Mucosa of descending colon (tissue), 3 donors: ENCODE measurements at places on chromosomes 1 and 21. TPM values are rescaled to one million over a fixed set of nuclear protein-coding genes. Genes with fewer than 3 reads are reported as not detected.

- no peak for DNase-seq
Observed at GRCh38 chr1:204429746-204430145, 18.1 kb upstream of the PPP1R15B start.

GRCh38 chr1:2127187-2128145 is 67.1 kb downstream of the FAAP20 start:
- DNase-seq, result peak; percentile 28

DNA sequence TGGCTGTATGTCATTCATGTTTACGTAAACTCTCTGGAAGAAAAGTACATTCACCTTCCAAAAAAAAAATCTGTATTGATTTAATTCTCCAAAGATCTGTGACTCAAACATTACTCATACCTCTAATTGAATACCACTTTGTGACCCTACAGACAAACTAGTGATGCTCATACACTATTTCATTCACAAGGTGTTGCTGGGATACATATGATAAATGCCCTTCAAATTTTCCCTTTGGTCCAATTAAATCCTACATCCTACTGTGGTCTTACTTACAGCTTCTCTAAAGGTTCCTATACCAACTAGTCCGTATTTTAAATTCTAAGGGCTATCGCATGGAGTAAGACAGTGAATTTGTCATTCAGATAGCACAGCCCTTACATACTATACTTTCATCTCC is 26.8 kb upstream of the CADM3 start:
- DNase-seq, result no peak

- DNase-seq, result no peak
Observed at GRCh38 chr1:61078618-61079295, 3.6 kb upstream of the NFIA start.

DNA sequence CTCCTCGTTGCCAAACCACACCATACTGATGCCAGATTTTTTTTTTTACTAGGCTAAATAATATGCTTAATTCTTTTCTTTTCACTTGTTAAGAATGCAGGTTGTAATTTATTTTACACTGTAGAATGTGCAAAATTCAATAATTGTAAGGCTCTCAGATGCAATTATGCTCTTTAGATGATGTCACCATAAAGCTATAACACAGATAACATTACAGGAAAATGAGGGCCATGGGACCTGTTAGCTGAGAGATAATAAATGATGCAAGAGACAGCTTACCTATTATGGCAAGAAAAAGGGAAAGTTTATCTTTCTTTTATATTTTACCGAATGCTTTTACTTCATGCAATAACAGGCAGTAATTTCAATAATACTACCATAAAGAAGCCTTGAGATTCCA is 35.4 kb downstream of the CHRM3 start:
- DNase-seq, result no peak

GRCh38 chr1:74317663-74318062 is 82.5 kb downstream of the TNNI3K start:
- DNase-seq, result no peak

DNA sequence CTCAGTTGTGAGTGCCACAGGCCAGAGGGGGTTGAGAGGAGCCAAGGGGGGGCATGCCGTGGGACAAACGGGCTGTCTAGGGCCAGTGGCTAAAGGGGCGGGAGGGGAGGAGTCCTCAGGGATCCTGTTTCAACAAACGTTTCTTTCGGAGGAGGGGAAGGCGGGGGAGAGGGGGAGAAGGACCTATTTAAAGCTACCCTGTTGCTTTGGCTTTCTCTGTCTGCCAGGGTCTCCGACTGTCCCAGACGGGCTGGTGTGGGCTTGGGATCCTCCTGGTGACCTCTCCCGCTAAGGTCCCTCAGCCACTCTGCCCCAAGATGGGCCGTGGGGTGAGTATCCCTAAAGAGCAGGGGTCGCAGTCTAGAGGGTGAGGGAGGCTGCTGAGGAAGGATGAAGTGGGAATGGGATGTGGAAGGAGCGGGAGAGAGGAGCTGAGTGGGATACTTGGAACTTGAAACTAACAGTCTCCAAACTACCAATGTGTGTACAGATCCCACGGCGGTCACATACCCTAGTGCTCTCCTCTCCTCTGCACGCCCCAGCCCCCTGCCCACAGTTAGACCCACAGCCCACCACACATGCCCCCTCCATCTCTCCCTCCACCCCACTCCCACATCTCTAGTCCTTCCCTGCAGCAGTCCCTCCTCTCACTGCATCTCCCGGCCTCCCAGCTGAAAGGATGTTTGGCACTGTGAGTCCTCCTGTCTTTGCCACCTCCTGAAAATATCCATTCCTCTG is at the start of gene ATP1A2:
ATP1A2 (plus strand) TSS at position 215 of the 738 bp plus-strand sequence; CDS start at position 318, 103 bp downstream.
- DNase-seq, result no peak

GRCh38 chr1:36707221-36707620 is 224.5 kb upstream of the CSF3R start:
- no peak for DNase-seq

GRCh38 chr1:32246888-32247273 is at the start of gene FAM167B:
Gene FAM167B (plus strand): TSS chr1:32247222. CDS start chr1:32247422, 200 bp downstream.
- DNase-seq, result no peak

- DNase-seq, result no peak
Observed at GRCh38 chr1:207364614-207365013, 43.1 kb downstream of the CD55 start.

GRCh38 chr21:45334134-45334533 is 46.4 kb upstream of the POFUT2 start:
- DNase-seq, result no peak

DNA sequence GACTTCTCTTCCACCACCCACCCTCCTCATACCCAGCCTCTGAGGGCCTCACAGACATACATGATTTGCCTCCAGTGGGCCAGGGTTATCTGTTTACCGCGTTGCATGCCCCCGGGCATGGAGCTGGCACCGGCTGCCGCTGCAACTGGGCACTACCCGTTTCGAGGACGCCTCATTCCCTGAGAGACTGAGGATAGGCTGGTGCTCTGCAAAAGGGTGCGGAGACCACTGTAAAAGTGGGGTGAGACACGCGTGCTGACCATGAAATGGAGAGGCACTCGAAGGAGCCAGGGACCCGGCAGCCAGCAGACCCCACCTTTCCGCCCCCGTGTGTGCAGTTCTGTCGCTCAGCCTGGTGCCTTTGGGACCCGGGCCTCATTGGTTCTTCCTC is 20.6 kb downstream of the TP73 start:
- peak; percentile 48 for DNase-seq

DNA sequence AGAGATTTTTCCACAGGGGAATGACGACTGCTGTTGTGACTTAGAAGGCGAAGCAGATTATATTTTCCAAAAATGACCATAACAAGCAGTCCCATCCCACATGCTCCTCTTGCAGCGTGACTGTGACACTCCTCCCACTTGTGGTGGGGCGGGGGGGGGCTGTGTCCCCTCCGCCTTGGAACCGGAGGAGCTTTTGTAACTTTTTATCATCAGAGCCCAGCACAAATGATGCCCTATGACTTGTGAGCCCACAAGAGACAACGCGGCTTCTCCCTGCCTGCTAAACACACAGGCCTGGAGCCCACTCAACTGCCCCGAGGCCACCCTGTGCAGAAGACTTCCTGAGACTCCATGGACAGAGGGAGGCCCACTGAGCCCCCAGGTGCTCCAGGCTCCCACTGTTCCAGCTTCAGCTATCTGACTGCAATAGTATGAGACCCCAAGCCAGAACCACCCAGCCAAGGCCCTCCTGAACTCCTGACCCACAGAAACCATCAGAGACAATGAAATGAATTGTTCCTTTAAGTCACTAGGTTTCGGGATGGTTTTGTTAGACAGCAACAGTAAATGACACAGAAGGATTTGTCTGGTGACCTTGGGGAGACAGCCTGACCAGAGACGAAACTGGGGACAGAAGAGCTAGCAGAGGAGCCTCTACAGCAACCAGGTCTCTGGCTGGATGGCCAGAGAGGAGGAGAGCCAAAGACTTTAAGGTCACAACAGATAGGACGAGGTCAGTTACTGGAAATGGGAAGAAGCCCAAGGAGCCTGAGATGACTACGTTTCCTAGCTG is 58.8 kb downstream of the CAPZB start:
- no peak for DNase-seq

DNA sequence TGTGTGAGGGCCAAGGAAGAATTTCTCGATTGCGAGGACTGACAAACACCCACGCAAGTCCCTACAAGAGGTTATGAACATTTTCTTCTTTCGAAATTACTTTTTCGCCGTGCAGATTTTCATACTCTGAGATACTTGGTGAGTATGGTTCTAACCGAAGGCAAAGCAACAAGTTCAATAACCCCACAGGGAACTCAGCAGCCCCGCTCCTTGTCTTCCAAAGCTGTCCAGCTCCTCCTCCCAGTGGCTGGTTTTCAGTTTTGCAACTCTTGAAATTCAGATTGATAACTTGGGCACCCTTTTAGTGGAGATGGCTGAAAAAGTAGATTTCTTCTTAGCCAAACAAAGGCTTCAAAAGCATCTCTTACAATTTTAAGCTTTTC is 154.4 kb downstream of the SETD4 start:
- DNase-seq, result no peak

GRCh38 chr1:36693161-36693525 is 210.4 kb upstream of the CSF3R start:
- no peak for DNase-seq

DNA sequence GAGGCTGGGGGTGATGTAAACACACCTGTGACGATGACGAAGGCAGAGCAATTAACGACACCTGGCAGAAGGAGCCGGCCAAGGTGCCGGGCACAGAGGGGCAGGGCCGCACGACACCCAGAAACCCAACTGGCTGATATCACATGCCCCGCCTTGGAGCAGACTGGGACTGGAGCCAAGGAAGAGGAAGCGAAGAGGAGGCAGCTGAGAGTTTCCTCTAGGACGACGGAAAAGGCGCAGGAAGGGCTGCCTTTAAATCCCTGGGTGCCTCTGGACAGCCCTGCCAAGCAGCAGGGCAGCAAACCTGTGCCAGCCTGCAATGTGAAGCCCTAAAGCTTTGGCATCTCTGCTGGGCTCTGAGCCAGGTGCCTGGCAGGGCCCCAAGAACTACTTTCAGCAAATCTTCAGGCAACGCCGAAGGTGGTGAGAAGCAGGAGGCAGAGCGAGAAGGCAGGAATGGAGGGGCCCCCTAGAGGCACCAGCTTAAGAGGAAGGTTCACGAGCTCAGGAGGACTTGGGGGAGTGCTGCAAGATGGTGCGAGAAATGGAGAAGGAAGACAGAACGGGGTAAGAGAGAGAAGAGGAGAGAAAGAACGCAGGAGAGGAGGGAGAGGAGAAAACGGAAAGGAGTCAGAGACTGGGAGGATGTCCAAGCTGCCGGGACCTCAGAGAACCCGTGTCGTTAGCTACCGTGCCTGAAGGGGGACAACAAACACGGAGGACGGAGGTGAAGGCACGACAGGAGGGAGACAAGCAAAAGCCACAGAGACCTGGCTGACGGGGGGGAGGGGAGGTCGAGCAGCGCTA is 25.3 kb upstream of the PEF1 start:
- peak; percentile 95 for DNase-seq

GRCh38 chr1:76690766-76691165 is 176.5 kb upstream of the ST6GALNAC5 start:
- DNase-seq, result no peak

GRCh38 chr21:21631961-21632360 is 633.8 kb downstream of the NCAM2 start:
- DNase-seq, result no peak

DNA sequence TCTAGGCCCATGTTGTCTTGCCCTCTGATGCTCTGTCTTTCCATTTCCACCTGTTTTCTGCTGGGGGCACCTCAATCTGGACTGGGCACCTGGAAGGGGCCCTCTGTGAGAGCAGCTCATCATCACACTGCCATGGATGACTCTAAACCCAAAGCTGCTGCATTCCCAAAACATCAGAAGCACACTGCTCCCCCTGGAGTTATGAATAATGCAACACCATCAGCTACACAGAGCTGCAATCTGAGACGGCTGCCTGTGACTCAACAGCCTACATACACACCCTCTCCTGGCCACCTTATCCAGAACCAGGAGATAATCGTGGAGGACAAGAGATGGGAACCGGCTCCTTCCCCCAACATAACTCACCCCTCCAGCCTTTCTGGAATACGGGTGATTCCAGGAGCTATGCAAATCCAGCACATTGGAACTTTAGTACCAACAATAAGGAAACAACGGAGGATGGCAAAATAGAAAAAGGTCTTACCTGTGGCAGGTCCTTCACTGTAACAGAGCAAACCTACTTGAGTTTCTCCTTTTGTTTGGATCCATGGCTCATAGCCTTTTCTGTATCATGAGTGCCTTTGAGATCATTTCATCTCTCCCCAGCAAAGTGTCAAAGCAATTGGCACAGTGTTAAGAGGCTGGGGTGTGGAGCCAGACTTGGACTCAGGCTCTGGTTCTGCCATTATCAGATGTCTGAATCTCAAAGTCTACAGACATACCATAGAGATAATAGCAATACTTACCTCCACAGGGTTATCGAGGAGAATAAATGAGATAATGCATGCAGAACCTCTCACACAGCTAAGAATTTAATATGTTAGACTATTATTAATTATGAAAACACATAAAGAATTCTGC is 29.3 kb downstream of the AK2 start:
- DNase-seq, result no peak

Gene FAM177B
- total RNA-seq, result 9.7 TPM

Gene WNT2B
- 7.1 TPM for total RNA-seq

Gene OXCT2
- total RNA-seq, result 2.2 TPM

Gene KRTAP21-2
- not detected for total RNA-seq

Gene GBP2
- 128 TPM for total RNA-seq

Gene KRTAP11-1
- not detected for total RNA-seq

Gene ICOSLG
- 8.5 TPM for total RNA-seq
